RWPE2 (cell line): ENCODE measurements at places on chromosomes 6 and 20.
A peak's percentile ranks its signal among the peaks of the same experiment; 100 is the strongest.

- no peak for DNase-seq
Measured at GRCh38 chr6:13334953-13335352, 6.6 kb upstream of the TBC1D7 start.

DNA sequence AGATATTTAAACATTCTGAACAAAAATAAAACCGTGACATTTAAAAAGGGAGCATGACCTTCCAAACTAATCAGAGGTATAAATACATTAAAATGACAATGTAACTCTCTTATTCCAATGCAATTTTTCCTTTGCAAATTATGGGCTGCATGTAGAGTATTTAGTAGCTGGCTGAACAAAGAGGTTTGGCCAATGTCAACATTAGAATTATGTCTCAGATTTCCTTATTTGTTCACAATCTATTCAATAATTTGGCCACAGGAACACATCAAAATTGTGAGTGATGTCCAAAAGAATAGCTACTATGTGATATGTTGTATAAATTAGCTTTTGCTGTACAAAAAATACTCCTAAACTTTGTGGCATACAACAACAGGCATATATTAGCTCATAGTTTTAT is 580.0 kb upstream of the MARCKS start:
- DNase-seq, result no peak

DNA sequence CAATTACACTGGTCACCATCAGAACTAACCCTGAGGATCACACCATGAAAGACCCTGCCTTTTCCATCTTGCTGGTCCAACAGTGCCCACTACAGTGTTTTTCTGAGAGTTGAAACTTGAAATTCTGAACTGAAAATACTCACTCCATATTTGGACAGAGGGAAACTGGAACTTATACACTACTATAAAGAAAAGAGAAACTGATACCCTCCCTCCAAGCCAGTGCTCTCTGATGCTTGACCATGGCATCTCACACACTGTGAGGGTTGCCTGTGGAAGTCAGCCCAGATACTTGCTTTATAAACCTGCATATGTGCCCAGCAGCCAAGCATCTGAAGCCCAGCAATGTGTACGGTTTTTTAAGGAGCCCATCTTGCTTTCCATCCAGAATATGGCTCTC is 108.7 kb downstream of the FOXA2 start:
- no peak for DNase-seq

- no peak for DNase-seq
Measured at GRCh38 chr6:33854572-33855030, 50.8 kb upstream of the MLN start.

DNA sequence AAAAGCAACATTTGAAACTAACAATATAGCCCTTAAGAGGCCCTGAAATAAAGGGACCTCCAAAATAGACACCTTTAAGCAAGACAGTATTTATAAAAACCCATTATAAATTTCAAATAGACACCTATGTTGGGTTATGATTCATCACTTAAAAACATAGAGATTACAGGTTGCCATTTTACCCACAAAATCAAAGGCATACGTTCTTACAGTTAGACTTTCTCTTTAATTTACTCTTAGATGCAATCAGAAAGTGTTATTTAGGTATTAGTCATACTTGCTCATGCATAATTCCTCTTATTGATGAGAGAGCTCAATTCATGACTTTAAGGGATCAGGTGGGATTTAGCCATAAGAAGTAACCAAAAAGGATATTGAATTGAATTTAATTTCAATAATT is 51.5 kb upstream of the TMEM200A start:
- no peak for DNase-seq

DNA sequence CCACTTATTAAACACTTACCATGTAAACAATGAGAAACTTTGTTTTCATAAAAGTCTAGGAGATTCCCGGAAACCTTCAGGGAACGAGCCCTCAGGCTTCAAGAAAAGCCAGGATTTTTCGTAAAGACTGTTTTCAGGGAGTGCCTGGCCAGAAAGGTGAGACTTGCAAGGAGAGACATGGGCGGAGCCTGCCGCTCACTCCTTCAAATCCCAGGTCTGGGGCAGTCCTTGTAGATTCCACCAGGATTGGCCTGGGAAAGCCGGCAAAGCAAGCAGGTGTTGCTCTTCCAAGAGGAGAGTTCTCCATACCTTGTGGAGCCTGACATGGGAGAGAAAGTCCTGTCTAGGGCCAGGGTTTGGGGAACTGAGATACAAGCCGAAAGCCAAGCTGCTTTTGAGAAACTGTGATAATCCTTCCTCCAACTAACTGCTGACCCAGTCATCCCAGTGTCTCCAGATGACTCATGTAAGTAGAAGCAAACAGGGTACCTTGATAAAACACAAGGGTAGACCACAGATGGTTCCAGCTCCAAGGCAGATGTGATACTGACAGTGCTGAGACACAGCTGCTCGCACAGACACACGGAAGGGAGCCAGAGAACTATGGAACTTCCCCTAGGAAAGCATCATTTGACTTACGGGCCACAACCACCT is 69.4 kb upstream of the NAA20 start:
- no peak for DNase-seq

GRCh38 chr6:149513915-149514314 is 29.1 kb upstream of the ZC3H12D start:
- no peak for DNase-seq

GRCh38 chr6:143198312-143198711 is 137.6 kb downstream of the AIG1 start:
- DNase-seq, result no peak

- DNase-seq, result no peak
Measured at GRCh38 chr6:39295611-39296011, 18.6 kb downstream of the KCNK17 start.

DNA sequence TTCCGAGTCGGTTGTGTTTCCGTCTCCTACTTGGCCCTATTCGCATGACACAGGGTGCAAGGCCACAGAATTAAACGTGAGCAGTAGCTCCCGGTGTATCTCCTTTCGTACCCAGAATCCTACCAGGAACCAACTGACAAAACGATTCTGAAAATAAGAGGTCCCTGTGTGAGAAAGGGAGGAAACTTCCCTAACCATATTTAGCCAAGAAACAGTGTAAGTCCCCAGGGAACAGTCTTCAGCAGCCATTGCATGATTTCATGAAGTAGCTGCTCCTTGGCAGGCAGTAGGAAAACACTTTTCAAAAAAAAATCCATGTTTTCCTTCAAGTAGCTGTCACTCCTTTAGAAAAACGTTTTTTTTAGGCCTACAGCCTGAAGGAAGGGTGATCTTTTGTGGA is 46.9 kb downstream of the PDE10A start:
- no peak for DNase-seq

- no peak for DNase-seq
Measured at GRCh38 chr6:69900869-69901268, 34.5 kb downstream of the COL19A1 start.

- no peak for DNase-seq
Measured at GRCh38 chr6:153574231-153574630, 443.1 kb upstream of the RGS17 start.

- peak; percentile 42 for DNase-seq
Measured at GRCh38 chr20:43798291-43799149, 71.7 kb upstream of the GTSF1L start.

- no peak for DNase-seq
Measured at GRCh38 chr6:48243071-48243470, 132.1 kb upstream of the PTCHD4 start.

GRCh38 chr6:87628424-87628823 is 38.5 kb downstream of the ORC3 start:
- DNase-seq, result no peak

DNA sequence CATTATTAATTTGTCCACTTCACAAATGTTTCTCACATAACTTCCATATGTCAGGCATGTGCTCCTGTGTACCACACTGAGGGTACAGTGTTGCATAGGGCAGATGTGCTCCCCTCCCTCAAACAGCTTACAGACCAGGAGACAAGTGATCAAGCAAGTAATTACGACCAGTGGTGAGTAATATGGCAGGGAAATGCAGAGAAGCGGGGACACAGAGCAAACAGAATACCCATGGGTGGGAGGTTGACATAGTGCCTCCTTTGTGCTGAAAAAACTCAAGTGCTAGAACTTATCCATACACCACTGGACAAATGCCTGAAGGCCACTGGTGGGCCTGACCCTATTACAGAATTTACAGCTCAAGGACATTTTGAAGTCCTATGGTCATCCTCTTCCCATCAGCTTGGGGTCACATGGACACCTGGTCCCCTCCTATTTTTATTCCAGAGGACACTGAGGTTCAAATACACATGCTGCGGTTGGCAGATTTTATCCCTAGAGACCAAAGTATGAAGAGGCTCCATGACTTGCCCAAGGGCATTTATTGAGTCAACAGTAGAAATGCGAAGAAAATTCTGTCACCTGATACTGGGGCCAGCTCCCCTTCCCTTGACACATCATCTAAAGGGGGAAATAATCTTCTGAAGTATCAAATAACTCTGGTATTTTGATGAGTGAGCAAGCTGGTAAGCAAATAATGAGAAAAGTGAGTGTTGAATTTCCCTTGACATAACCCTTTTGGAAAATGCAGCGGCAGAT is 116.6 kb downstream of the QRSL1 start:
- no peak for DNase-seq

- no peak for DNase-seq
Measured at GRCh38 chr6:93218096-93218495, 201.3 kb downstream of the EPHA7 start.

- DNase-seq, result no peak
Measured at GRCh38 chr20:61349447-61350165, 97.5 kb downstream of the CDH4 start.

DNA sequence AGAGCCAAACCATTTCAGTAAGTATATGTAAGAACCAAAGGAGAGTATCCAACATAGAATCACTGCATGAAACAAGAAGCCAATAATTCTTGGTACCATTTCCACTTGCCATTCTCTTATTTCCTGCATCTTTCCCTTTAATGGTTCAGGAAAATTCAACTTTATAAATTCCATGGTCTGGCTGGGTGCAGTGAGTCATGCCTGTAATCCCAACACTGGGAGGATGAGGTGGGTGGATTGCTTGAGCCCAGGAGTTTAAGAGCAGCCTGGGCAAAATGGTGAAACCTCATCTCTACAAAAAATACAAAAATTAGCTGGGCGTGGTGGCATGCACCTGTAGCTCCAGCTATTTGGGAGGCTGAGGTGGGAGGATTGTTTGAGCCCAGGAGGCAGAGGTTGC is 21.2 kb downstream of the NHLRC1 start:
- no peak for DNase-seq

DNA sequence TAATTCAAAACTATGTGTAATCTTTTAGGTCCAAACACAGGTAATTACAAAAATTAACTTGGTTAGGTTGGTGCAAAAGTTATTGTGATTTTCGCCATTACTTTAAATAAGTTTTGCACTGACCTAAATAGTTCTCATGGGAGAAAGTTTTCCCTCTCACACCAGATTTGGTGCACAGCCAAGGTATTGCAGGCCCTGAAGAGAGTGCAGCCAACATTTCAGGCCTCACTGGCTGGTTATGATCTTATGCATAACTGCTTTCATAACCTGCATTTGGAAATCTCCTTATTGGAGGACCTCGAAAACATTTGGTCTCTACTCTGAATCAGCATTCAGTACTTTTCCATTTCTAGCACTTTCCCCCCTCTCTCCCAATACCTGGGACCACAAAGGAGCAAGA is 993.1 kb upstream of the MANEA start:
- no peak for DNase-seq

DNA sequence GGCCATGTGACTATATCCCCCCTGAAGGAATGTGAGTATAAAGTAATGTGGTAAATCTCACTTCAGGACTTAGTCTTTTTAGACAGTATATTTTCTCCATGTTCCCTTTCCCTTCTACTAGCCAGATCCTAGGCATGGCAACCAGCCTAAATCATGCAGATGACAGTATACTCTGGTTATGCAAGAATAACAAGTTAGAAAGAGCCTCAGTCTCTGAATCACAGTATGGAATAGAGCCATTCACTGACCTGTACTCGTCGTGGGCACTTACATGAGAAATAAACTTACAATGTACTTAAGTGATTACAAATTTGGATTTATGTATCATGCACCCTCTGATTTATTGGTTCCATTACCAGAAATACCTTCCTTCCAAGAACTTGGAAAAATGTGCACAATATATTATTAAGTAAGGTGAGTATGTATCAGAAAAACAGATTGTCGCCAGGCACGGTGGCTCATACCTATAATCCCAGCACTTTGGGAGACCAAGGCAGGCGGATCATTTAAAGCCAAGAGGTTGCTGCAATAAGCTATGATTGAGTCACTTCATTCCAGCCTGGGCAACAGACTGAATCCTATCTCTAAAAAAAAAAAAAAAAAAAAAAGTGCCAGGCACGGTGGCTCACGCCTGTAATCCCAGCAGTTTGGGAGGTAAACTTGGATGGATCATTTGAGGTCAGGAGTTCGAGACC is 25.1 kb upstream of the FAM8A1 start:
- DNase-seq, result no peak

- no peak for DNase-seq
Measured at GRCh38 chr20:34891166-34892062, 15.0 kb downstream of the ACSS2 start.

- DNase-seq, result no peak
Measured at GRCh38 chr20:59744756-59745155, 140.4 kb downstream of the PHACTR3 start.

DNA sequence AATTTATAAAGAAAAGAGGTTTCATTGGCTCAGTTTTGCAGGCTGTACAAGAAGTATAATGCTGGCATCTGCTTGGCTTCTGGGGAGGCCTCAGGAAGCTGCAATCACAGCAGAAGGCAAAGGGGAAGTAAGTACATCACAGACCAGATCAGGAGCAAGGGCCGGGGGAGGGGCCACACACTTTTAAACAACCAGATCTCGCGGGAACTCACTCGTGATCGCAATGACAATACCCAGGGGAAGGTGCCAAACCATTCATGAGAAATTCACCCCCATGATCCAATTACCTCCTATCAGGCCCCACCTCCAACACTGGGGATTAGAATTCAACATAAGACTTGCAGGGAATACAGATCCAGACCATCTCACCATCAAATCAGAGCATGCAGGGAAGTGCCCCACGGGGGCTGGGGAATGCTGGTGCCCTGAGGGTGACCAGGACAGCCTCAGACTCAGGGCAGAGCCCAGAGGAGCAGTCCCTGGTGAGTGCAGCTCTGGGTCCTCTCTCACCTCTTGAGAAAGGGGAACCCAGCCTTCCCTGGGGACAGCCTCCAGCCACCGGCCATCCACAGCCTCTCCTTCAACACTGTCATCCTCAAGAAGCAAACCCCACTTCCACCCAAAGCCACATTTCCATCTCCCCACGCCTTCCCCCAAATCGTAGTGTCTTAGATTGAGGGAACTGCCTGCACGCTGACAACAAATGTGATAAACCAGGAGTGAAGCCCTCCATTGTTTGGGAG is 80.7 kb downstream of the ANKRD60 start:
- DNase-seq, result peak; percentile 64

- DNase-seq, result peak; percentile 80
Measured at GRCh38 chr20:31570735-31571617, 34.1 kb upstream of the ID1 start.
